ENCODE measurements at places on chromosomes 4 and X.

DNA sequence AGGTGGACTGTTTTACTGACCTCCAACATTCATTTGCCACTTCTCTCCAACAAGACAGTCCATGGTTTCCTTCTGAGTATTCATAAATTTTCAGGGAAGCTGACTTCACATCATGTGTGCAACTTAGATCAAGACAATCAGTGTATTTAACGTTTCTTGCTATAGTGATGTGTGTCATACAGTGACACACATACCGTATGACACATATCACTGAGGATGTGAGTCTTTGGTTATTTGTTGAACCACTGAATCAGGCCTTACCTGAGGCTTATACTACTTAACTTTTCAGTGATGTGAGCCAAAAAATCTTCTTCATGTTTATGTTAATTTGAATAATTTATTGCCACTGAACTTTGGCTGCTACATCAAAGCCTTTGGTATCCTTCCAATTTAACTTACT is 166.8 kb downstream of the BMPR1B start:
- DNase-seq = no peak

DNA sequence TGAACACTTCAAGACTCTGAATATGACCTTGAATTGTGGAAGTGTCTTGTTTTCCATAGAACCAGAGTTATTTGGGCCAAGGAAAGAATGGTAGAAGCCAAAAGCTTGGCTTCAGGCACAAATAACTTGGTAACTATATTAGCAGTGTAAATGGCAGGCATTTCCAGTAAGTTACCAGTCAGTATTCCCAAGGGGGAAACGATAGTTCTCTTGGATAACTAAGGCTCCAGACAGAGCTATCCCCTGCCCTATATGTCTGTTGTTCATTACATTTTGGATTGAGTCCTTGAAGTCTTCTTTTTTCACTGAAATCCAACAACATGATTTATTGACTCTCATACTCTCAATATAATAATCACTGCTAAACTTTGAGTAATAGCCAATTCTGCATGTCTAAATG is 364.1 kb downstream of the MAGEB5 start:
- no peak for DNase-seq

DNA sequence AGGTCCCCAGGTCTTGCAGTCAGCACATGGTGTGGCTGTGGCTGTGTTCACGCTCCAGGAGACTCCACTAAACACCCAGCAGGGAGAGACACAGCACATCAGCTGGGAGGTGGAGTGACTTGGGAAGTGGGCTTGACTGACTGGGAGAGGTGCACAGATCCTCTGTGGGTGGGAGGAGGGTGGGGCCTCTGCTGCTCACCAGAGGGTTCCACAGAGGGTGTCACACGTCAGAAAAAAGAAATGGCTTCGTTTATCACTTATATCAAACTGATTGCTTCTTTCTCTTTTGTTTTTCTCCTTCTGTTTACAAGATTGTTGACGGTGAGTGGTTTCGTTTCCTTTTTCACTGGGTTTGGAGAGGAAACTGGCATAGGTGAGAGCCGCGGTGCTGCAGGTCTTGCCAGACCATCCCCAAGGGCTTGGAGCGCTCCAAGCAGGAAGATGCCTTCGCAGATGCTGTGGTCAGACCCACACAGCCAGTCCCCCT is 24.8 kb upstream of the FAM193A start:
- DNase-seq = no peak

GRCh38 chrX:15475486-15475885 is 17.6 kb downstream of the PIR start:
- DNase-seq = no peak

DNA sequence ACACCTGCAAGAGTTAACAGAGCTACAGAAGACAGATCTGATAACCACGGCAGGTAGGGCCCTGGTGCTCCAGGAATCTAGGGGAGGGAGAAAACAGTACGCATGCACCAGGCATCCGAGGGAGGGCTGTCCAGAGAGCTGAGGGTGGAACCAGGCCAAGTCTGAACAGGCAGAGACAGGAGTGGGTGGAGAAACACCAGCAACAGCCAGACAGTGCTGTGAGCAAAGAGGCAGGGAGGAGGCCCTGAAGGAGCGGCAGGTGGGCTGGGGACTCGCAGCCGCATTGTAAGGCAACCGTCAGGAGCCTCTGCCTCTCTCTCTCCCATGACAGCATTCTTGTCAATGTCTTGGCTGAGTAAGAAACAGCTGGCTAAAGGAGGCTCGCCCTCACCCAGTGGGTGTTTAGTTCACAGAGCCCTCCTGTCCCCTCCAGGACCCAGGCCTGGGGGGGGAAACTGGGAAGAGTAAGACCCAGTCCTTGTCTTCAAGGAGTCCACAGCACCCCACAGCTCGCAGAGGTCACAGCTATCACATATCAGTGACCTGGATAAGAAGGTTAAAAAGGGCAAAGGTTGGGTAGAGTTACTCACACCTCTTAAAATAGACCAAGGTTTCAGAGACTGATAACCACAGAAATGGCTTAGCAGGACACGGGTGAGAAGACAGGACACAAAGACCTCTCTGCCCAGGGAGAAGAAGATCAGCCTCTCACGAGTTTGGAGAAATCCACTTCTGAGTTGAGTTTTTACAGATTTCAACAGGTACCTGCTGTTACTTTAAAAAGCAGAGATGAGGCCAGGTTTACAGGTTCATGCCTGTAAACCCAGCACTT is 10.5 kb downstream of the ACSL1 start:
- no peak for DNase-seq

DNA sequence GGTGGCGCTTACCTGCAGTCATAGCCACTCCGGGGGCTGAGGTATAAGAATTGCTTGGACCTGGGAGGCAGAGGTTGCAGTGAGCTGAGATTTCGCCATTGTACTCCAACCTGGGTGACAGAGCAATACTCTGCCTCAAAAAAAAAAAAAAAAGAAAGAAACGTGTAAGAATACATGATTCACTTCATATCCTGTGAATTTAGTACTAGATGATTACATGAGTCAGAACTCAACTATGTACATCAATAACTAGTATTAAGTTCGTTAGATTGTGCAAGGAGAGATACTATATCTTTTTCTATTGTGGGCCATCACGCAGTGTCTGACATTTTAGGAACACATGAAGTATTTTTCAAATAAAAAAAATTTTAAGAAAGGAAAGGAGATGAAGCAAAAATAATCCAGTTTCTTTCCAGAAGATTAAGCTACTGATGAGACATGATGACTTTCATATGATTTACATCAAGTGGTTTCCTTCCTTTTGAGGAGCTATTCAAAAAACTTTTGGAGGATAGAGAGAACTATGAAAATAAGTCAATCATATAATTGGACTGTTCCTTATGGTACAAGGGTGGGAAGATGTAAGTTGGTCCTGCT is 64.7 kb upstream of the EXOC1L start:
- DNase-seq = no peak

GRCh38 chrX:30597216-30598012 is 19.8 kb upstream of the TASL start:
- no peak for DNase-seq

- no peak for DNase-seq
Measured at GRCh38 chr4:45350438-45350837, 624.1 kb upstream of the GNPDA2 start.

- no peak for DNase-seq
Measured at GRCh38 chr4:33425936-33426335, 2705.8 kb downstream of the PCDH7 start.

GRCh38 chr4:13705521-13706041 is 78.1 kb upstream of the BOD1L1 start:
- DNase-seq = no peak

DNA sequence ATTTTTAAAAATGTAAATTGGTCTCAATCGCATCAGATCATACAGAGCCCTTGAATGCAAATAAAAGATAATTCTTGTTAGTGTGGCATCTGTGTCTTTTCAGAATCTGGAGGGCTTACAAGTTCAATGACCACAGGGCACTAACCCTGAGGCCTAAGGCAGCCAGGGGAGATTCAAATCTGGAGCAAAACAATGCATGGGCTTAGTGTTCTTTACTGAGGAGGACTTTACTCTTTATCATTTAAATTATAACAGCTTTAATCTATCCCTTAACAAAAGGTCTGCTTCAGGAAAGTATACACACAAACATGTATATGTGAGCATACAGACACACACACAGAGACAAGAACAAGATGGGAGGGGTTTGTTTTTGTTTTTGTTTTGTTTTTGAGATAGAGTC is 51.0 kb upstream of the NSUN7 start:
- DNase-seq = no peak

DNA sequence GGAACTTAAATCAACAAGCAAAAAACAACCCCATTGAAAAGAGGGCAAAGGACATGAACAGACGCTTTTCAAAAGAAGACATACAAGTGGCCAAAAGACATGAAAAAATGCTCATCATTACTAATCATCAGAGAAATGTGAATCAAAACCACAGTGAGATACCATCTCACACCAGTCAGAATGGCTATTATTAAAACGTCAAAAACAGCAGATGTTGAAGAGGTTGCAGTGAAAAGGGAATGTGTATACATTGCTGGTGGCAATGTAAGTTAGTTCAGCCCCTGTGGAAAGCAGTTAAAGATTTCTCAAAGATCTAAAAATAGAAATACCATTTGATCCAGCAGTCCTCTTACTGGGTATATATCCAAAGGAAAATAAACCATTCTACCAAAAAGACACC is 22.6 kb downstream of the RTL9 start:
- no peak for DNase-seq

- peak; percentile 11 for DNase-seq
Measured at GRCh38 chr4:8353912-8354453, 84.4 kb downstream of the HTRA3 start.

DNA sequence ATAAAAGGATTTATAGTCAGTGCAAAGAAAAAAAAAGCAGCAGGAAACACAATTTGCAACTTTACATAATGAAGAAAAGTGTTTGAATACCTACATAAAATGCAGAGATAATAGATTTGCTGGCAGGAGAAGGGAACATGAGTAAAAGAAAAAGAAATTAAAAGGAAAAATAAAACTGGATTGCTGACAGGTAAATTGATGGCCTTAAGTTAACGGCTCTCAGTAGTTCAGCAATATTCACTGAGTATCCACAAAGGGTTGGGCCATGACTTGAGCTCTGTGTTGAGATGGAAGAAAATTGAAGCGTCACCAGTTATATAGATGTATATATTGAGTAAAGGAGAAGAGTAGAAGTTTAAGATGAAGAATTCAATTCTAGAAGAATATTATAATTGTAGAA is 330.1 kb upstream of the VCX start:
- no peak for DNase-seq

DNA sequence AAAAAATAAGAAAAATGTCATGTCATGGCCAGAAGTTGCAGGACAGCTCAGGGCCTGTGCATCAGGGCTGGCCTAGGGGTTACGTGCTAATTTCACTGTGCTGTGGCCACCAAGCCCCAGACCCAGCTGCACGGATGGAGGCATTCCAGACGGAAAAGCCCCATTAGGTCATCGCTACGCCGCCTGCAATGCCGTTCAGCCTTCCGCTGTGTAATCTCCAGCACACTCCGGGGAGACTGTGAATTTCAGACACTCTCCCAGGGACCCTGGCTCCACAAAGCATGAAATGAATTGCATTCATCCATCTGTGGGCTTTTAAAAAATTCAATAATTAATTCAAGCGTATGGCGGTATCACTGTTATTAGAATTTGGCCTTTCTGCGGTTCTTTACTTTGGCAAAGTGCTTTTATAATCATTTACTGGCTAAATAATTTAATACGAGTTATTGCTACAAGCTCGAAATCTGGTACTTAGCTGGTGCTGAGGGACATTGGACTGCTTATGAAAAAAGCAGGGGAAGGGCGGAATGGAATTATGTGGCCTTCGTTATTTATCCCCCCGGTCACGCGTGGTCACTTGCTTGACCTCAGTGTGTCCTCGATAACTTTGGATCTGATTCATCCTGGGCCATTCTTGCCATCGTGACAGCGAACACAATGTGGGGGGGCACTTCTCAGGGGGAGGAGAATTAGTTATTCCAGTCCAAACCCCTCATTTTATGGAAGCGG is 9.0 kb upstream of the NSG1 start:
- no peak for DNase-seq

DNA sequence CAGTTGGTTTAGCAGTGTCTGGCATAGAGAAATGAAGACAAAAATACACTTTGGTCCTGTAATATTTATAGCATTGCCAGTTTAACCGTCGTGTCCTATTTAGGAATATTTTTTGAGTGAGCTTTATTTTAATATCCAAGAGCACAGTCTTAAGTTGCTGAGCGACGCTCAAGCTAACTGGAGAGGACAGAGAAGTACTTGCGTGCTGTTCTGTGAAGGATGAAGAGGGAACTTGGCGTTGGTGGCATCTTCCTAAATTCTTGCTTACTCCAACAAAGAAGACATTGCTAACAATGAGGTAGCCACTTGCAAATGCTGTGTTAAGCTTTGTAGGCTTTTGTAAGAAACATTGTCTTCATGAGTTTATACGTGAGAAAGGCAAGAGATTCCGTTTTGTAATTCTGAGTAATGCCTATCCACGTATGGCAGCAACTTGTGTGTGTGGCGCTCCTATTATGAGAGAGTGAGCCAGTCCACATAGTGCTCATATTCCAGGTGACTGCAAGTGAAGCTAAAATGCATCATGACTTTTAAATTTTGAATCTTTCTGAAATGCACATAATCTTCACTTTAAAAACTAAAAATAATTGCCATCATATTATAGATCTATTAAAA is 50.6 kb downstream of the SYNPO2 start:
- no peak for DNase-seq

GRCh38 chr4:3225936-3226335 is 23.0 kb upstream of the MSANTD1 start:
- no peak for DNase-seq

- no peak for DNase-seq
Measured at GRCh38 chr4:162485486-162485885, 321.7 kb upstream of the FSTL5 start.

GRCh38 chr4:10030972-10031667 is 9.8 kb upstream of the SLC2A9 start:
- DNase-seq = no peak

Measured in activated naive CD8-positive, alpha-beta T cell treated with anti-CD3 and anti-CD28 coated beads, Interleukin-2, amount 10 ng/mL, durations not matched to agents 7 days and 5 days (primary cell).